ENCODE measurements at places on chromosomes 3 and 15.
A peak's percentile ranks its signal among the peaks of the same experiment; 100 is the strongest.

GRCh38 chr3:17342119-17342518, 400.3 kb downstream of the TBC1D5 start:
- DNase-seq = no peak

DNA sequence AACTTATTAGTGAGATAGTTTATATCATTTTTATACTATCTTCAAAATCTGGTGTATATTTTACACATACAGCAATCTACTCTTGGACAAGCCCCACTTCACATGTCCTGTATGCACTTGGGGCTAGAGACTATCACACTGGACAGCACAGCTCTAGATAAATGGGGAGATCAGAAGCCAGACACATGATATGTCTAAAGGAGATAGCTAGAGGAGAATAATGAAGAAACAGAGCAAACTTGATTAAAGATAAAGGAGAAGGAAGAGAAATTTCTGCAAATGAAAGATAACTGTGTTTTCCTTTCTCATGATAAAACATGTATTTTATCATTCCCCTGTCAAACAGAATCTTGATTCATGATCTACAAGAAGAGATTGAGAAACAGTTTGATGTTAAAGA, 13.0 kb downstream of the CPA3 start:
- DNase-seq = no peak

DNA sequence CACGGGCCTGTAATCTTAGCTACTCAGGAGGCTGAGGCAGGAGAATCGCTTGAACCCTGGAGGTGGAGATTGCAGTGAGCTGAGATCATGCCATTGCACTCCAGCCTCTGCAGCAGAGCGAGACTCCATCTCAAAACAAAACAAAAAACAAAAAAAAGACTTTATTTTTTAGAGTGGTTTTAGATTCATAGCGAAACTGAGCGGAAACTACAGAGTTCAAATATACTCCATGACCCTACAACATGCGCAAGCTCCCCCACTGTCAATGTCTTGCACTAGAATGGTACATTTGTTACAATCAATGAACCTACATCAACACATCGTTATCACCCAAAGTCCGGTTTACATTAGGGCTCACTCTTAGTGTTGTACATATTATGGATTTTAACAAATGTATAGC, 2.2 kb upstream of the CRTAP start:
- DNase-seq = no peak

- peak; percentile 10 for DNase-seq
These were observed 87.0 kb upstream of the ST8SIA2 start for GRCh38 chr15:92306663-92307062.

GRCh38 chr3:190617185-190617584, 103.3 kb downstream of the IL1RAP start:
- DNase-seq = no peak

GRCh38 chr15:25527118-25527517, 88.3 kb upstream of the UBE3A start:
- no peak for DNase-seq

DNA sequence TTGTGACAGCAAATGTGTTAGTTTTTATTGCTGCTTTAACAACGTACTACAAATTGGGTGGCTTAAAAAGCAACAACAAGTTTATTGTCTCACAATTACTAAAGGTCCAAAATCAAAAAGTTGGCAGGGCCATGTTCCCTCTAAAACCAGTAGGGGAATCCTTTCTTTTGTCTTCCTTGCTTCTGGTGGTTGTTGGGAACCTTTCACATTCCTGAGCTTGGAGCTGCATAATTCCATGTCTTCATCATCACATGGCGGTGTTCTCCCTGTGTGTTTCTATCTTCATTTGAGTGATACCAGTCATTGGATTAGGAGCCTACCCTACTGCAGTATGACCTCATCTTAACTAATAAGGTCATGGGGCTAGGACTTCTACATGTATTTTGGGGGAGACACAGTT, 7.4 kb downstream of the SPRED1 start:
- DNase-seq = no peak

DNA sequence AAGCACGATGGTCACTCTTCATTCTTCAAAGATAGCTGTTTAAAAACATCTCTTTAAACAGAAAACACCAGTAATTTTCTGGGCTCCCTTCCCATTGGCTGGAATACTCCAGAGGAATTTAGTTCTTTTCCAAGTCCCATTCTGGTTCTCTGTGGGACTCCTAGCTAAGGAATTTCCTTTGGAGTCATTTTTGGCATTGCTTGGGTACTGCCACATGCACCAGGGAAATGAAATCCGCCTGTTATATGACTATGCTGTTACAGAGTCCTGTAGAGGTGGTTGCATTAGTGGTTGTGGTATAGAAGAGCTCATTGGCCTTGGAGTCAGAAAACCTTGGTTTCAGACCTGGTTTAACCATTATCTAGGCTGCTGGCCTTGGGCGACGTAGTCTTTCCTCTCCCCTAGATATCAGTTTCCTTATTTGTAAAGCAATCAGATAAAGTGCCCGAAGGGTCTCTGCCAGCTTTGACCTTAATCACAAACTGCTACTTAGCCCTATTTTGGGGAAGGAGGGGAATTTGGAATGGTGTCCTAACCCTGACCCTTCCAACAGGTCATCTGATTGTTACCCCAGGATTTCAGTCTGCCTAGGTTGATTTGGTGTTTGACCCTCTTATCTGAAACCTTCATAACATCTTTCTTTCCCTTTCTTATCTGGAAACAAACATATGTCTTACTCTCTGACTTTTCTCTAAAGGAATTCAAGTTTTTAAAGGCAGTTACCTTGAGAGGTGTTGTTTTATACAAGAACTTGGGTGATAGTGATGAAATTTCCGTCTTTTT, 13.4 kb downstream of the RTP1 start:
- no peak for DNase-seq

GRCh38 chr15:75599401-75599800, 20.3 kb upstream of the PTPN9 start:
- DNase-seq = no peak

DNA sequence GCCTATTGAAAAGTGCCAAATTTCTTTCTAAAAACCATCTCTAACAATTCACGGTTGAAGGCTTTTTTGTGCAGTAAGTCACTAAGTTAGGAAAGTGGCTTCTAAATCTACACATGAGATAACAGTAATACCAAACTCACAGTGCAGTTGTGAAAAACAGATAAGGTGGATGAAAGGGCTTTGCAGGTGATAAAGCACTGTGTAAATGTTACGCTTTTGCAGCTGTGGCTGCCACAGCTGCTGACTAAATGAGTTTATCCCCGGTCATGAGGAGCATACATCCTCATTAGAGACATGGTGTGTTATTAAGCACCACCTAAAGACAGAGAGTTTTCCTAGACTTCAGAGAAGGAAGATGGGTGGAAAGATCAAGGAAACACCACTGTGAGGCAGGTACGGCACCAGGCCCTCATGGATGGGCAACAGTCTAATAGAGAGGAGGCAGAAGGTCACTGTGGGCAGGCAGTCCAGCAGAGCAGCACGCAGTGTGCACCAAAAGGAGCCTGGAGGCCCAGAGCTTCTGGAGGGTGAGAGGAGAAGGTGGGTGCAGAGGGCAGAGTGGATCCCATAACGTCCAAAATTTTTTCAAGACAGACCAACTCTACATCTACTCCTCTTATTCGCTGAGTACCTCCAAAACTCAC, 68.5 kb downstream of the FMN1 start:
- DNase-seq = no peak

DNA sequence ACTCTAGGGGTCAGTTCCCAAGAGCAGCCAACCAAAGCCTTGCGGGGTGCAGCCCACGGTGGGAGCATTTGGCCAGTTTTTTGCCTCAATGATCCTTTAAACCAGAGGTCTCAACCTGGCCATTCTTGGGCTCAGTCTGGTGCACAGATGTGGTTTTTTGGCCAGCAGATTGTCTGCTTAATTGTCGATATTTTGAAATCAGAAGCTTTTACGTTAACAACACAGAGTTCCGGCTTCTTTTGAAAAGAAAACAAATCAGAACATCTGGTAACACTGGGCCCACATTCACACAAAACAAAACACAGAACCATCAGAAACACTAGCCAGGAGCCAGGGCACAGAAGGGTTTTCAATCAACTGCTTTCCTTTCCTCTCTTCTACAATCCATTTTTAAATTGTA, 127.7 kb downstream of the XXYLT1 start:
- no peak for DNase-seq

DNA sequence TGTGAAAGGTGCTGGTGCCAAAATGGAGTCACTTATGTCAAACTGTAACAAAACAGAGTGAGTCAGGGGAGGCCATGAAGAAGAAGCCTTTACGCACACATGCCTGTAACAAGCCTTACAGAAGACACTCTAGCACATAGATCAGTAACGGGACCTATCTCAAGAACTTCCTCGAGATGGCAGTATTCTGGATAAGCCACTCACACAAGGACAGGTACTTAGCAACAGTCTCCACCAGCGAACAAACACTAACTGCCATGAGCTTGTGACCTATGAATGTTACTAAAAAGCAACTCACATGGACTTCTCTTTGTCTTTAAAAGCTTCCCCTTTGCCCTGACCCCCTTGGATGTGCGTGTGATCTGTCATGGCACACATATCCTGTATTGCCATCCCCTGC, 235.1 kb downstream of the CD47 start:
- DNase-seq = peak; percentile 29

DNA sequence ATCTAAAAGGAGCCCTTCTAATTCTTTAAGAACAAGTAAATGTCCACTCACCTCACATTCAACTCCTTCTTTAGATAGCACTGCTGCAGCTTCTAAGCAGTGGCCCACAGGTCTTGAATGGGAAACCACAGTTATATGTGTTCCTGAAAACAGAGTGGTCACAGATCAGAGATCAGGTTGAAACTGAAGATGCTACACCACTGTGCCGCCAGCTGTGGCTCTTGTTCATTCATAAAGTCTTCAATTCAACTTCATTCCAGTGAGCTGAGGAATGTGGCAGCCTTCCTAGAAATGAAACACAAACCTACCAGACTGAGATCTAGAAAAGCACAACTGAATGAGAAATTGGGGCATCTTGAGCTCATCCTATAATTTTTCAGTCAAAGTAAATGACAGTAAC, 4.0 kb downstream of the PDHB start:
- DNase-seq = no peak

DNA sequence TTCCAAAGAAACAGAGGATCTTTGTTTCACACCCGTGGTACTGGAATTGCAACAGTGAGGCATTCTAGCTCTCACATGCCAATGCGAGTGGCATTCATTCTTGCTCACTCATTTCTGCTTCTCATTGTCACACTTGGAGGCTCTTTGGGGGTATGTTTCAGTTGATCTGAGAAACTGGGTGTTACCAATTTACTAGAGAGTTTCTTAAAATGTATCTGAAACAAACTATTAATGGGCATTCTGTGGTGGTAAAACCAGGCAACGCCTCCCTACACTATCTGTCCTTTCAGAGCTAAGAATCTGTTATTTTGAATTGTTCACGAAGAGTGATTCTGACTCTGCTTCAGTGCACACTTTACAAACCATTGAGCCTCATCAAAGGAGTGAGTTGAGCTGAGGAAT, 140.6 kb upstream of the BHLHE40 start:
- no peak for DNase-seq

DNA sequence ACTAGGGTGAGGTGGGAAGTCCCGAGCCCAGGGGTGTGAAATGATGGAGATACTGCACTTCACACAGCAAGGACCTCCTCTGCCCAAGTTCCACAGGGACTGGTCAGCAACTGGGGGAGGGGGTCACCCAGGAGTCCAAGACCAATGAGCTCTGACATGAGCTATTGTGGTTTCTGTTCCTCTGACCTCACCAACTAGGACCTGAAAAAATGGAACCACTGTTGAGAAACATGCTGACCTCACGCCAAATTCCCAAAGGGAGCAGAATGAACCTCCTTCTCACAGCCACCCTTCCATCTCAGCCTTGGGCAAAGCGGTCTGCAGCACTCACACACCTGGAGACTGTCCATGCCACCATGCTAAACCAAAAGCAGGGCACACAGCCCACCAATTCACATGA, 69.3 kb downstream of the LRIG1 start:
- no peak for DNase-seq

DNA sequence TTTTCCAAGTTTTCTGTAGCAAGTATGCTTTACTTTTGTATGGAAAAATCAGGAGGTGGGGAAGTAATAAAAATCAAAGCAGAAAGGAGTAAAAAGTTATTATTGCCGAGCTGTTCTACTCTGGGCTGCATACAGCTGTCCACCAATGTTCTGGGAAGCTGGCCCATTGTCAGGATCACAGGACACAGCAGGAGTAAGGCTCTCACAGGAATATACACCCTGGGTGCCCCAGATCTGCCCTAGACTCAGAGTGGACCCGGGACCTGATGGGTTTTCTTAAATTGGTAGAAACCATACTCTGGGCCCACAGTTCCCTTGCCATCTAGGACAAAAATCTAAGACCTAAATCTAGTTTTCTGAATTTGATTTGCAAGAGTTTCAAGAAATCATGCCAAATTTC, 60.4 kb downstream of the TNIK start:
- no peak for DNase-seq

DNA sequence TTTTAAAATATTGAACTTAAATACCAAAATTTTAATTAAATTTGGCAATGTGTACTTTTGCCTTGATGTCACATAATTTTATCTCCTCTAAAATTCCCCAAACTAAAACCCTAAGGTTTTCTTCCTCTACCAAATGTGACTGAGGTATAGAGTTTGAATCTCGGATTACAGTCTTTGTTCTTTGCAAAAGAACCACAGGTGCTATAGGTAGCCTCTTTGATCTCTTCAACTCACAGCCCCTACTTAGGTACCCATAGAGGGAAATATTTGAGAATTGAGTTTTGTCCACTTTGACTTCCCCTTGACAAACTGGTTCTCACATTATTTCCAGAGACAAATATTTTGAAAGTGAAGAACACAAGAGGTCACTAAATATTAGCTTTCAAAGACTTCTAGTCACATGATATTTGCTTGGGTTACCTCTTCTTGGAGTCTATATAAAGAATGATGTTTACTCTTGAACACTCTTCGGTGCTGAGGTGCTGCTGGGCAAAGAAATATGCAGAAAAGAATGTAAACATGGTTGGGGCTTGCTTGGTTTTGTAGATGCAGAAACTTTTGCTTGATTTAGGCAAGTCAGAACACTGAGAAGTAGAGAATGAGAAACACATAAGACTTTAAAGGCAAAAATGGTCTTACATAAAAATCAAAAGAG, 120.8 kb upstream of the MCTP2 start:
- DNase-seq = no peak

- DNase-seq = no peak
These were observed 28.1 kb downstream of the ANXA2 start for GRCh38 chr15:60369696-60370095.

All from SW 1271 (cell line).